Progenitor cell of endocrine pancreas (in vitro differentiated cells): ENCODE measurements at places on chromosomes 5 and 9. TPM values are rescaled to one million over a fixed set of nuclear protein-coding genes. Genes with fewer than 3 reads are reported as not detected.
A peak's percentile ranks its signal among the peaks of the same experiment; 100 is the strongest.

The FABP6 gene
- total RNA-seq = 0.55 TPM in 1 of 2 replicates, not detected in the other

The RPP25L gene
- total RNA-seq = 29.3 and 30.5 TPM in 2 replicates

The EPB41L4B gene
- 7.7 and 7.8 TPM in 2 replicates for total RNA-seq

The C9orf153 gene
- 0.69 TPM in 1 of 2 replicates, not detected in the other for total RNA-seq

The SYK gene
- 7.4 and 9.6 TPM in 2 replicates for total RNA-seq

DNA sequence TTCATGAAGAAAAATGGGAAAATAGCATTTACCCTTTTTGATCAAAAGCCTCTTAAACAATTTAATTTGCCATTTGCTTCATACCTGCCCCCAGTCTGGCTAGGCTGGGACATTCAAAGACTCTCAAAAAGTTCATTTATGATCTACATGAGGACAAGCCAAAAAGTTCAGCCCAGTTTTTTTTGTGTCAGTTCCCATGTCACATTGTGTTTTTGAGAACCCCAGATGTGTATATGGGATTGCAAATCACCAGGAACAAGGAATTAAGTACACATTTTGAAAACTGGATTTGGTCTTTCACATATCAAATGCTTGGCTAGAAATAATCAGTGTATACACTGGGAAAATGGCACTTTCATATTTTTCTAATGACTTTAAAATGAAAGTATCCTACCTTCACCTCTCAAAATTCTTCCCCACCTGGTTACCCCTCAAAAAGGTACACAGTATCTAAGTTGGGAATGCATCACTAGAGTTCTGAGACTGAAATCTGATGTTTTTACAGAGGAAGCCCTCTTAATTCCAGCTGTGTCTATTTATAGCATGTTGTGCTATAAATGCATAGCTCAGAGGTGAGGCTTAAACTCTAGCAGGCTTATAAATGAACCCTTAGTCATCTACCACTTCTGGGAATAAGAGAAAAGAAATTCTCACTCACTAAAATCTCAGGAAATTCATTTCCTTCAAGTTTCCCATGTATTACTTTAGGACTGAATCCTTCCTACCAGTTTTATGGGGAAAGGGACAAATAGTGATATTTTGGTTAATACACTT lies 9.3 kb downstream of the STOM start:
- DNase-seq = no peak

GRCh38 chr9:131773911-131774379 lies 34.1 kb upstream of the RAPGEF1 start:
- peak; percentile 72 for DNase-seq

DNA sequence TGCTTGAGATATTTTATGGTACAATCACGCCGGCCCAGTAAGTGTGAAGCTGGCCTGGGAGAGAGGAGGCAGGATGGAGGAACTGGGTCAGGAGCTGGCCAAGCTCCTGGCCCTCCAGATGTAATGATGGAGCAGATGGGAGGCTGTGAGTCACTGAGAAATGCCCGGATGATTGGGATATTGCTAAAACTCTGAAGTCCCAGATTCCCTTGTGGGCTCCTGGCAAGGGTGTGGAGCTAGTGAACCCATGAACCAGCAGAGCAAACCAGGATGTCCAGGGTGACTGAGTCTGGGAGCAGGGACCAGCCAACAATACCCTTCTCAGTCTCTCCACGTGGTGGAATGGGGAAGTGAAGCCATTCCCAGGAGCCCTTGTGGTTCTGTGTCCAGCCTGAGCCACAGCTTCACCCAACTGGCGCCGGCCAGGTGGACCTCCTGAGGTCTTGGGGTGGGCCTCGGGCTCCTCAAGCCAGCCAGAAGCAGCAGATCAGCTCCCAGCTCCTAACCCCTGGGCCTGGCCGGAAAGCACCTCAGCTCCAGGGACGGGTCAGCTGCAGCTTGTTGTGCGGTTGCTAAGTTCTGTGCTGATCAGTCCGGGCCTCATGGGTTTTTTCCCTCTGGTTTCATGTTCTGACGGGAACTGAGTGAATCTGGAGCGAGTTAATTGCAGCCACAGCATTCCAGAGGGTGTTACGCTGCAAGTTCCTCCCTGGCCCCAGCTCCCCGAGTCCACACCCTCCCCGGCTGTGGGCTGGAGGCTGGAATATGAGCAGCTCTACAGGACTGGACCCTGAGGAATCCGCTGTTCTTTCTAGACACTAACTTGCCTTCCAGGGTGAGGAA lies 37.6 kb downstream of the DUSP1 start:
- no peak for DNase-seq

DNA sequence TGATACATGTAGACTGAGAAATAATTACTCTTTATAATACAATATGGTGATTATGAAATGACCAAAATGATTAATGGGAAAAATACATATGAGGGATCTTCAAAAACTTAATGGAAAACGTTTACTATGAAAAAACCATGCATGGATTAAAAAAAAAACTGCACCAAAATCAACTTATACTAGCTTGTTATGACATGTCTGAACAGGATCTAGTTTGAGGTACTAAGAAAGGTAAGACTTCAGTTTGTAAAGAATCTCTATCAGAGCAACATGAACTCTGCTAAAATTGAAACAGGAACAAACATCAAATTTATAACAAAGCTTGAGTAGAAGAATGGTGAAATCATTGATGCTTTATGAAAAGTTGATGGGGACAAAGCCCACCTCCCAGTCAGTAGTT lies 178.0 kb downstream of the SLIT3 start:
- no peak for DNase-seq

- DNase-seq = no peak
Measured at GRCh38 chr5:97111004-97111403, 31.4 kb downstream of the LIX1 start.

GRCh38 chr9:86279839-86280238 lies 2.5 kb downstream of the ISCA1 start:
- DNase-seq = no peak

- DNase-seq = no peak
Measured at GRCh38 chr9:35650341-35651158, at the start of gene SIT1. Gene SIT1, minus strand, starts transcription at chr9:35650931. Its CDS starts 78 bp downstream, at chr9:35650853.

GRCh38 chr5:96572864-96573512 lies 89.2 kb upstream of the CAST start:
- no peak for DNase-seq

DNA sequence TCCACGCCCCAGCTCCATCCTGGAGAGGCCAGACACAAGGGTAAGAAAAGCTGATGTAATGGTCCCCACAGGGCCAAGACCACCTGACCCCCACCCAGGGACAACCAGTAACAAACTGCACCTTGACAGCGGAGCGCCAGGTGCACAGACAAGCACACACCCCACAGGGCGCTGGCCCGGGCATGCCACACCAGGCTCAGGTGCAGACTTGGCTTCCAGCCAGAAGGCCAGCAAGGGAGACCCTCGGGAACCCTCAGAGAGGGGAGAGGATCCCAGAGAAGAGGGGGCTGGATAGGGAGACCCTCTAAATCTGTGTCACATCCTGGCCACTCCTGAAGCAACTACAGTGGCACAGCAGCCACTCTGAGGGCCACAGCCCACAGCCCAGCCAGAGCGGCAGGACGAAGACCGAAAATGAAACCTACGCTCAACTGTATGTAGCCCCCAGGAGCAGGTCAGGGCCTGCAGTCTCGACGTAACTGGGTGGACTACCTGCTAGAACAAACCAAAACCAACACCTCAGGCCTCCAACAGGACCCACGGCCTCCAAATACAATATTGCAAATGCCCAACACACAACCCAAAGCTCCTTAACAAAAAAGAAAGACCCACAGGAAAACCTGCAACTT lies 18.5 kb downstream of the CAMSAP1 start:
- no peak for DNase-seq
